Globus pallidus (tissue), 1 donor: ENCODE measurements at places on chromosomes 12 and 14.

DNA sequence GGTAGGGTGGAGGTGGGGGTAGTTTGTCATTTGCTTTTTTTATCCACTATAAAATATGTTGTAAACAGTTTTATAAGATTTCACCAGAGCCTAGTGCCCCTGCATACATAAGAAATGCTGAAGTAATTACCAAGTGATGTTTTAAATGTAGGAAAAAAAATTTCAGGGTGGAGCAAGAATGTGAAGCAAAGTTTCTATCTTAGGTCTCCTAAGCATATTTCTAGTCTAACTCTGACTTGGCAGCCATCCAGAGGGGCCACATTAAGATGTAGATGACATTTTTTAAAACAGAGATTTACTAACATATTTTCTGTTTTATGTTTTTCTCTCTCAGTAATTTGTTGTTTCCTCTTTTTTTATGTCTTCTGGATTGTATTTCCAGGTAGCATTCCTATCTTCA lies 15.8 kb upstream of the KRAS start:
- DNase-seq, result no peak

GRCh38 chr12:123829561-123829960 lies 67.5 kb downstream of the DNAH10 start:
- no peak for DNase-seq

DNA sequence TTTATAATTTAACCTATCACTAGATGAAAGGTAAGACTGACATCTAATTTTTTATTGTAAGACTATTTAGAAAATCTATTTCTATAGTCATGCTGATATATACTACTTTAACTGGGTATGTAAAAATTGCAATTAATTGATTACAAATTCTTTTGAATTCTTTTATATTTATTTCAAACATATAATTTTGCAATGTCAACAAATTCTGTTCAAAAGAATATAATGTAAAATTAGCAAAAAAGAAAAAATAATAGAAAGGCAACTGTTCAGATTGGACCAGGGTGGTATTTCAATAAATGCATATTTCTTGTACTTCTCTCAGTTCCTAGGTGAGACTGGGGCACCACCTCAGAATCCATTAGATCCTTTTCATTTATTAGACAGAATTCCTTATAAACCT lies 1053.5 kb upstream of the FBXO33 start:
- no peak for DNase-seq

GRCh38 chr12:50042693-50043092 lies 14.7 kb upstream of the ASIC1 start:
- DNase-seq, result no peak

DNA sequence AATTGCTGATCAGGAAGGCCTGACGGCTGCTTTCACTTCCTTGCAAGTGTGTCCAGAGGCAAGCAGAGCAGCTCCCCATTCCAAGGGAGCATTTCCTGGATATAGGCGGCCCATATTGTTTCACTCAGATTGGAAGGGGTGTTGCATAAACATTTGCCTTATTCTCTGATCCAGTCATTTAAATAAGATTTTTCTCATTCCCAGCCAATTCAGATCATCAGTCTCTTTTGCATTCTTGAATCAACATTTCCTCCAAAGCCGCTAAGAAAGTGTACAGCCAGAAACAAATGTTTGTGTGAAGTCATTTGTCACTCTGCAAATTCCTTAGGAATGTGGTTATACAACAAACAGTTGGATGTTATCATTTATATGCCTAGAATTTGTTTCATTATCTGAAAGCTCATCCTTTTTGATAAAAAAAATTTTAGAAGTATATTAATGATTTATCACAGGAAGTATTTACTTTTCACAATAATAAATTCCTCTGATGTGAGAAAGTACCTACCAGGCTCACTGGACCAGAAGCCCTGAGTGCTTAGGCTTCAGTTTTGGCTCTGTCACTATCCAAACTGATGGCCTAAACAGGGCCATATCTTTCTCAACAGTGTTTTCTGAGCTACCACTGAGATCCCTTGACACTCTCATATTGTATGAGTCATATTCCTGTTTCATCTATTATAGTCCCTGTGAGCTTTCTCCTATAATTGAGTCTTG lies 379.6 kb downstream of the CCDC91 start:
- DNase-seq, result no peak

DNA sequence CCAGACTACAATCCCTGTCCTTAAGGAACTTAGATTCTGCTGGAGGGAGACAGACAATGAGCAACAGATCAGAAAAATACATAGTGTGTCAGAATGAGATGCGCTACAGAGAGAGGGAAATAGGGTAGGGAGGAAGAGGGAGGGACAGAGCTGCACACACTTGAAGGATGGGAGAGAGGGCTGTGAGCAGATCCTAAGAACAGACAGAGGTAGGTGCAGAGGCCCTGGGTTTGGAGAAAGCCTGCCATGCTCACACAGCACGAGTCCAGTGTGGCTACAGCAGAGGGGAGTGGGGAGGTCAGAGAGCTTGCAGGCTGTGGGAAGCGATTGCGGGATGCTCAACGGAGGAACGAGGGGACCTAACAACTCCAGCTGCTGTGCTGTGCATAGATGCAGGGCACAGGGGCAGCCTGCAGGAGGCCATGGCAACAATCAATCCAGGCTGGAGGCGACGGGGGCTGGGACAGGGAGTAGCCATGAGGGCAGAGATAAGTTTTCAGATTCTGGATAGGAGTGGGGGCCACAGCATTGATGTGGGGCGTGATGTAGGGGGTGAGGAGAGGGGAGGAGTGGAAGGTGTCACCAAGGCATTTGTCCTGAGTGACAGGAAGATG lies 20.7 kb downstream of the FAIM2 start:
- DNase-seq, result no peak

DNA sequence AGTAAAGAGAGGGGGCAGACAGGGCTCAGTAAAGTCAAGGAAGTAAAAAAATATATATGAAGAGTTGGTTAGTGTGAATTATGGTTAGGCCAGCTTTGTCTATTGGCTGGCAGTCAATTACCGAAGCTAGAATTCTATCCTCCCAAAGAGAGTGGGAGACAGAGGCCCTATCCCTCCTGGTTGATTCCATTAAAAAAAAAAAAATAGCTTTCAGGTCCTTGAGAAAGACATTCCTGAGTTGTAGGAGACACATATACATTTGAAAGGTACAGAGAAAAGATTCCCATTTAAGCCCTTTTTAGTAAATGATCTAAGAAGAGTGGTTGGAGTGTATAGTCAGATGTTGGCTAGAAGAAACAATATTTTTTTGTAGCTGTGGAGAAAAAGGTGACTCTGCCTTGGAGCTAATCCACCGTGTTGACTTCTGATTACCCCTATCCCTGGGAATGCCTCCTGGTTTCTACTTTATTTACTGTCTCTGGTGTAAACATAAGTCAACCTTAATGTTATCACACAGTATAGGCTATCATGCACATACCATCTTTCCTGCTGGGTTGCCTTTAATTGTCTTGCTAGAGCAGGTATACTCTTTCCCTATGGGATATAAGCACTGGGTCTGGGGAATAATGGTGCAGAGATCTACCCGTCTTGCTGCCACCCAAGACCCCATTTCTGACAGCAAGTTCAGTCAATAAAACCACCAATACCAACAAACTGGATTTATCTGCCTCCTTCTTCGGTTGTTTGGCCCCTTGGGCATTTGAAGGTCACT lies 859.9 kb upstream of the ATXN7L3B start:
- DNase-seq, result no peak

- no peak for DNase-seq
Measured at GRCh38 chr12:20210621-20211215, 157.6 kb upstream of the PDE3A start.

DNA sequence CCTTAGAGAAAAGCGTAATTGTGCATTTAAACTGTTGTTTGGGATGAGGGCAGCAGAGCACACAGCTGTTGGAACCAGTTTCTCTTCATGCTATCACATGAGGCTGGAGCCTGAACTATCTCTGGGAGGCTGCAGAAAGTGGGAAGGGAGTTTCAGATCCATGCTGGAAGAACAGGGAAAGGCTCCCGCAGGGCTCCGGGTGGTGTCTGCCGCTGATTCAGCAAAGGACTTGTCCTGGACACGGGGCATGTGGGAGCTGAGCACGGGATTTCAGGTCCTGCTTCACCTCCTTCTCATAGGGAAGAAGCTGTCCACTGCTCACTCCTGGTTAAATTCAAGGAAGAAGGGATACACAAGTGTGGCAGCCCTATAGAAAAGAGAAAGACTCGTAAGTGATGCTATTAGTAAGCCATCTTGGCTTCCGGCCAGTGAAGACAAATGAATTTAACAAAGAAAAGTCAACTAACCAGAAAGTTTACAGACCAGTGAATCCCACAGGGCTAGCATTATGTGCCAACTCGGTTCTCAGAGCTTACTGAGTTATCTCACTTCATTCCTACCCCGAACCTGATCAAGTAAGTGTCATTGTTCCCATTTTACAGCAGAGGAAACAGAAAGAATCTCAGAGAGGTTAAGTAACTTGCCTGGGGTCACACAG lies 6.7 kb upstream of the FZD10 start:
- DNase-seq, result no peak

DNA sequence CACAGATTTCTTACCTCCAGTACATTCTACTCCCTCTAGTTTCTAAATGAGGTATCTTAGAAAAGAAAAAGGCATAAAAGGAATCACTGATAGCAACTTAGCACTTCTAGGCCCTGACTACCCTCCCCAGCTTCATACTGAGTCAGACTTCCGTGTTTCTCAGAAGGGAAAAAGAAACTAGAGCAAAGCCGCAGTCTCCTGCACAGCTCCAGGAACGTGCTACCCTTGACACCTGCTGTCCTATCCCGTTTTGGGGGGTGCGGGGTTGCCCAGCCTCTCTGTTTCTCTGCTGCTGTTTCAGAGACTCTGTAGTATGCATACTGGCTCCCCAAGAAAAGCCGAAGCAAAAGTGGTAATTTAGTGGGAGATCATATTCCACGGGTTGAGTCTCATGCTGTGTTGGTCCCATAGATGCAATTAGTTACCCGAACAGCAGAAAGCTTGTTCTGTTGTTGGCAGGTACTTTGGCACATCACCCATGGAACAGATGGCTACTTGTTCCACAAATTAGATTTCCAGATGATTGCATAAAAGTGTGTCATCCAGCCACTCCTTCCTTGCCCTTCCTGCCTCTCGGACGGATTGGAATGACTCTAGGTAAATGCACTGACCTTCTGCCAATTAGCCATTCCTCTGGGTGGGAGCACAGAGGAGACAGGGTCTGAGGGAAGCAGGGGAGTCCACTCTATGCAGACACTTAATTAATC lies 438.1 kb downstream of the FUT8 start:
- DNase-seq, result no peak

DNA sequence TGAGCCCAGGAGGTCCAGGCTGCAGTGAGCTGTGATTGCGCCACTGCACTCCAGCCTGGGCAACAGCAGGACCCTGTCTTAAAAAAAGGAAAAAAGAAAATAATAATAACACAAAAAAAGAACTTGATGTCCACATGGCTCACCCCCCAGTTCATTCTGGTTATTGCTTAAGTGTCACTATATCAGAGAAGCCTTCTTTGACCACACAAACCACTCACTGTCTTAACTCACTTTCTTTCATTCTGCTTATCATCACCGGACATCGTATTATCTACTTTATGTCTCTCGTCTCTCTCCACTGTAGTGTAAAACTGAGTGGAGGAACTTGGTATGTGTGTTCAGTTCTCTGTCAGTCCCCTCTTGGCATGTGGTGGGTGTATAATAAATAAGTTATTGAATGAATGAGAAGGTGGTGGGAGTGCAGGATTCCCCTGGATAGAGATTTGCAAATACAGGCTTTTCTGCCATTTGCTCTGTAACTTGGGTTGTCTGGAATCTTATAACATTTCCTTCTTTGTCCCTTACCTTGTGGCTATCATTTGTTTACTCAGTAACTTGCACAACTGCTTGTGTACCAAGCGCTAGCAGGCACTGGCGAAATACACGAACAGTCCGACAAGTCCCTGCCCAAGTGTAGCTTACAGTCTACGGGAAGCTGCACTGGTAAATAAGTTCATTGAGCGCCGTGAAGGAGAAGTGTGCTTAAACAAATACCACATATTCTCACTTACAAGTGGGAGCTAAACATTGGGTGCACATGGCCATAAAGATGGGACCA lies 86.6 kb upstream of the TRAF3 start:
- no peak for DNase-seq

DNA sequence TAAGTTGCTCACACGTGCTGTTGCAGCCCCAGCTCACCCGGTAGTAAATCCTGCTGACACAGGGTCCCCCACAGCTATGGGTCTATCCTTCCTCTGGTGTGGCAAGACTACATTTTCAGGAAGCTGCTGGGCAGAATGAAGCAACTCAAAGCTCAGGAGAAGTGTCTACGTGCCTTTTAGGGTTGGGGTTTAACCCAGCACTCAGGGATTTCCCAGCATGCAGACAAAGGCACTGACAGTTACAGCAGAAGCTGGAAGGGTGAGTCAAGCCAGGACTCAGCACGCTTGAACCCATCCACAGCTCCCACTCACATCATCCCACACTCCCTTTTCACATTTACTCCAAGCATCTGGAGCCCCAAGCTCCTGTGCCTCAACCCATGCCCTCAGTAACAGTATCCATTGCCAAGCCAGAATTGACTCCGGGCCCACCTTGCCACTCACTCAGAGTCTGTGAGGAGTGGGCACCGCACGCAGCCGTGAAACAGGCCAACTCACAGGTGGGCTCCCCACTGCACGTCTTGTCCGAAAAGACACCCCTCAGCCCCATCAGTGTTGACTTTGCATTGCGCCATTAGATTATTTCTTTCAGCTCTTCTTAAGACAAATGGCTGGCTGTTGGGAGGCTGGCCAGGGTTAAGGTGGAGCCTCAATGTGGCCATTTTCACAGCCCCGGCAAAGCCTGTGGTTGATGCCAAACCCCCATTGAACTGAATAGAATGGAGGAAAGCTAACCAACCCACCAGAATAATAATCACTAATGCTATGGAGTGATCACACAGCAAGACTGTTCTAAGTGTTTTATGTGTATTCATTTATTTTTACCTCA lies 59.6 kb downstream of the ZFP36L1 start:
- peak; percentile 52 for DNase-seq

GRCh38 chr14:68468437-68469207 lies 324.2 kb downstream of the ZFP36L1 start:
- DNase-seq, result no peak

DNA sequence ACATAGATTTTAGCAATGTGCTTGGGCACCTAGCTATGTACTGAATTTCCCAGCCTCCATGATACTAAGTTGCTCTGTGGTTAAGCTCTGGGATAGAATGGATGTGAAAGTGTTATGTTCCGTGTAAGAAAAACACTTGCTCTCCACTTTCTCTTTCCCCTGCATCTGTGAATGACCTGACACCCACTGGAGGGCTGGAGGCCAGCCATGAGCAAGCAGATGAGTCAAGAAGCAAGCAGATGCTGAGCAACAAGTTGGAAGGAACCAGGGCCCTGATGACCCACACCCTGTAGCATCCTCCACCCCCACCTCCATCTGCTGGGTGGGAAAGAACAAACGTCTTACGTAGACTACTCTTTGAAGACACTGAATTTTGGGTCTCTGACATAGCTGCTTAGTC lies 56.6 kb downstream of the EID3 start:
- DNase-seq, result no peak

DNA sequence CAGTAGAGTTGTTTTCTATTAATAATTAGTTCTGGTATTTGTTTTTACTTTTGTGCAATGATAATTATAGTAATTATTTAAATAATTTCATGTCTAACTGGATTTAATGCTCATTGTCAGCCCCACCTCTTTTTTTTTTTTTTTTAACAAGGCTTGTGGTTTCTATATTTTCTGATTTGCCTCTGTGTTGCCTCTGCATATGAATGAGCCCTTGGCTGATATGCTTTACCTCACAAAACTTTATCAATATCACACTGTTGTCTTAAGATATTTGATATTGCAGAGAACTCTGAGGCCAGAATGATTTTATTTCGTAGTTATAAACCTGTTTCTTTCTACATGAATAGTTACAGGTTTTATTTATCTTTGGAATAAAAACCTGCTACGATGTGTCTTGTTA lies 116.2 kb upstream of the ATP2B1 start:
- DNase-seq, result no peak

GRCh38 chr14:95221531-95221930 lies 64.2 kb upstream of the DICER1 start:
- DNase-seq, result no peak
